Left renal cortex interstitium (tissue), 4 donors: ENCODE measurements at places on chromosomes 3 and 15. TPM values are rescaled to one million over a fixed set of nuclear protein-coding genes. Genes with fewer than 3 reads are reported as not detected.
A peak's percentile ranks its signal among the peaks of the same experiment; 100 is the strongest.

- no peak for DNase-seq
Measured at GRCh38 chr3:177122183-177122856, 75.0 kb downstream of the TBL1XR1 start.

DNA sequence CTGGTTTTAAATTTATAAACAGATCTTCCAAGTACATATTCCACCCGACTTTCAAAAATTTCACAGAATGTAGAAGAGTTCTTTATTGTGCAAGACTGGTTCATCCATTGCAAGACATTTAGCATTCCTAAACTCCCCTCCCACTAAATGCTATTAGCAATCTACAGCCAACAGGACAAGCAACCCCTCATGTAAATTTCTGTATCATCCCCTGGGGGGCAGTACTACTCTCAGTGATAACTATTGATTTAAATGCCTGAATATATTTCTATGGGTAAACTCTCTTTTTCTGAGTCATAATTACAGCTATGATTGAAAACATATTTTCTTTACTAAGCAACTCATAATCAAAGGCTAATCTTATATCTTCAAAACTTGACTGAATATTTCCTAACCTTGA lies 10.7 kb upstream of the SLC15A2 start:
- no peak for DNase-seq

GRCh38 chr15:85607141-85607806 lies 187.5 kb downstream of the KLHL25 start:
- DNase-seq = no peak

ACVR2B gene
- 21.3 TPM for polyA plus RNA-seq

DNA sequence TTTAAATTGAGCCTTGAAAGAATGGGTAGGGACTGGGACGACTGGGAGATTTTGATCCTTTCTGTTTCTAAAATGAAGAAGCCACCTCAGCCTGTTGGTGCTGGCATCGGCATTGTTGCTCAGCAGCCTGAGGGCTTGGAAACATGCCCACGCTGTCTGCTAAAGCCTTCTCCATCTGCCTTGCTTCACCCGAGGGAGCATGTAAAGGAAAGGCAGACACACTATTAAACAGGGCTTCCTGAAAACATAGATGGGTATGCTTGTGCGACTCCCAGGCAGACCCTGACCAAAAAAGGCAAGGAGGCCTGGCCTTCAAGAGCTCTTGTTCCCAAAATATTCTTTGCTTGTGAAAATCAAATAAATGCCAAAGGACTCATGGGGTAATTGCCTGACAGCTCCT lies 84.2 kb upstream of the SLC4A7 start:
- DNase-seq = no peak

CDCP1 gene
- 2.2 TPM for polyA plus RNA-seq

DNA sequence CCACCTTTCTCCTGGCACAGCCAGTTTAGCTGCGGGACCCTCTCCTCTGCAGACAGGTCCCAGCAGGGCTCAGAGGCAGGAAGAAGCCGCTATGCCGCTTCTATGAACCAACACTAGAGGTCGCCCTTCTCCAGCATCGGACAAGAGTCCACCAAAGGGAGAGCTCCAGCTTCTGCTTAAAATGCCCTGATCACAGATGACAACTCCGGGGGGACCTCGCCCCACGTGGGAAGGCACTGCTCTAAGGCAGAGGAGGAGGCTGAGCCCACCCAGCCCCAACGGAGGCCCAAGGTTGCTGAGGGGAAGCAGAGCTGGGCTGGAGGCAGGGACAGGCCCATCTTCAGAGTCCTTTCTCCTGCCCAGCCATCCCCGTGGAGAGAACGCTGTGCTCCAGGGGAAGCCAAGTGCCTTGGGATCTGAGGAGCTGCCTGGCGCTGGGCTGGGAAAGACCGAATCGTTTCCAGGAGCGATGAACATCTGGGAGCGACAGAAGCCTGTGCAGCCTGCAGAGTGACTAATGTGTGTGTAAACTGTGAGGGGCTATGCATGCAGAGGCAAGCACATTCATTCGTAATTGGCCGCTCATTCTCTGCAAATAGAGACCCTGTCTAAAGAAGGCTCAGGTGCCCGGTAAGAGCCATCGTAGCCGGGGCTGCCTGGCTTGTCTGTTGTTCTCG lies 43.5 kb upstream of the BDH1 start:
- peak; percentile 60 for DNase-seq

PTX3 gene
- polyA plus RNA-seq = 5.4 TPM

DNA sequence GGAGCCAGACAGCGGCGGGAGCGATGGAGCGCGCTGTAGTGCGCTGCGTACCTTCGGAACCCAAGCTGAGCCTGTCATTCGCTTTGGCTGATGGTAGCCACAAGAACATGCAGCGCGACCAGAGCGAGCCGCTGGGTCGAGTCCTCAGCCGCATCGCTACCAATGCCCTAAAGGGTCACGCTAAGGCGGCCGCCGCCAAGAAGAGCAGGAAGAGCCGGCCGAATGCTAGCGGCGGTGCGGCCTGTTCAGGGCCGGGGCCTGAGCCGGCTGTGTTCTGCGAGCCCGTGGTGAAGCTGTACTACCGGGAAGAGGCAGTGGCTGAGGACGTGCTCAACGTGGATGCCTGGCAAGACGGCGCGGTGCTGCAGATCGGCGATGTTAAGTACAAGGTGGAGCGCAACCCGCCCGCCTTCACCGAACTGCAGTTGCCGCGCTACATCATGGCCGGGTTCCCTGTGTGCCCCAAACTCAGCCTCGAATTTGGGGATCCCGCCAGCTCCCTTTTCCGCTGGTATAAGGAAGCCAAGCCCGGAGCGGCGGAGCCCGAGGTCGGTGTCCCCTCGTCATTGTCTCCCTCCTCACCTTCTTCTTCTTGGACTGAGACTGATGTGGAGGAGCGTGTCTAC lies 498 bp downstream of the PDE12 start:
- no peak for DNase-seq

UBXN7 gene
- polyA plus RNA-seq = 37.4 TPM

GRCh38 chr15:29101491-29101890 lies 168.1 kb downstream of the NSMCE3 start:
- no peak for DNase-seq

GRK7 gene
- polyA plus RNA-seq = 0.08 TPM

DNA sequence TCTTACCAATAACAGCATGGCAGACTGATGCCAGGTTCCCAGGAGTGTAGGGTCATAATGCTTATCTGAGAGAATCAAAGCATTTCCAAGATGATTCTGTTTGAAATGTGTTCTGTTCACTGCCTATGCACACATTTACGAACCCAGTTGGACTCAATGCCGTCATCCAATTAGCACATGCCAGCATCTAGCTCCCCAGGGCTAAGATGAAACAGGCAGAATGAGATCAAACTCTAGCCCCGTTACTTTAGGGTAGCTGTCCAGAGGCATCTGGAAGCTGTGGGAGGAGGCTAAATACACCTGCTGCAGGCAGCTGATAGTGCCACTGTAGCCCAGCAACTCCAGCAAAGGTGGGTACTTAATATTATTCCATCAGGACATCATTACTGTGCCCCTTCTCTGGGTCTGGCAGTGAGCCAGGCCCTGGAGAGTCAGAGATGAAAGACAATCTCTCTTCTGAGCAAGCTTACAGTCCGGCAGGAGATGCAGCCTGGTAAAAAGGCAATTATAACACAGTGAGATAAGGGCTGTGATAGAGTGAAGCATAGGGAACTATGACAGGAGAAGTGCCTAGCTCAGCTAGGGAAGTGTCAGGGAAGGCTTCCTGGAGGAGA lies 156.4 kb upstream of the PPP2R3A start:
- no peak for DNase-seq

GPR62 gene
- 0.57 TPM for polyA plus RNA-seq

GRCh38 chr15:89799011-89799911 lies 15.4 kb downstream of the ANPEP start:
- no peak for DNase-seq

- DNase-seq = no peak
Measured at GRCh38 chr15:71296315-71296679, 181.0 kb downstream of the THSD4 start.

GRCh38 chr3:70531063-70531657 lies 218.7 kb upstream of the MDFIC2 start:
- no peak for DNase-seq

PAQR5 gene
- 34.0 TPM for polyA plus RNA-seq

GRCh38 chr3:138398791-138399575 lies 35.4 kb upstream of the ESYT3 start:
- no peak for DNase-seq

THRB gene
- 20.3 TPM for polyA plus RNA-seq

FMN1 gene
- 13.7 TPM for polyA plus RNA-seq

GNAT1 gene
- polyA plus RNA-seq = not detected

DNA sequence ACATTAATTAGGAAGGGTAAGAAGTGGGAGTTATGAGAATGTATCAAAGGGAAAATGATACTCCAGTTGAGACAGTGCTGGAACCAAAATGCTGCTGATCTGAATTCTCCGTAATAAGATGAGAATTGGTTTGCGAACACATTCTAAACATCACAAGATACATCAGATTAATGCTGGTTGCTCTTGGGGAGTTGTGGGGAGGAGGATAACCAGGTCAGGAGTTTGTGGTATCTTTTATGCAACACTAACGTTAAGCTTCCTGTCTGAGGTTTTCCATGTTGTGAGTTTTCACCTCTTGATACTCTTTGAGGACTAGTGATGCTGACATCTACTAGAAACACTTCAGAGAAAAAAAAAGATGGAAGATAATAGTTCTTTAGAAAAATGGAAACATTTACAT lies 47.2 kb downstream of the PPARG start:
- no peak for DNase-seq

DNA sequence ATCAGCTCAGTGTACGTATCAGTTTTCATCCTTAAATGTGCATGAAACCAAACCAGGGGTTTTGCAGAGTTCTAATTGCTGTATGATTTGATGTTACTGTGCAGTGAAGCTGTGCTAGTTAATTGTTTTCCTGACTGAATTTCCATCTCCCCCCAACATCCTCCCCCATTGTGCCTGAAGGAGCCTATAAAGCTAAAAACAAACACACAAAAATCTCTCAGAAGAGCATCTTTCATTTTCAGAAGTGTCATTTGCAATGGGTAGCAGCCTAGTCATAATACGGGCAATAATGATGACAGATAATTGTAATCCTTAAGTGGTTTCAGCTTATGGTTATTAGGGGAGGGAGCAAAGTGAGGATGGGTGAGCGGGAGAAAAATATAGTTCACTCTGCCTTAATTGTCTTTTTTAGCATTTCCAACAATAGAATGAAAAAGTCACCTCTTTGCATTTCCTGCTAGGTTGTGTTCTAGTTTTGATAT lies 207.9 kb upstream of the TBL1XR1 start:
- DNase-seq = no peak

KNG1 gene
- polyA plus RNA-seq = 138 TPM

STRIT1 gene
- polyA plus RNA-seq = 2.1 TPM

TMEM202 gene
- polyA plus RNA-seq = not detected

UCN2 gene
- 0.40 TPM for polyA plus RNA-seq

DNA sequence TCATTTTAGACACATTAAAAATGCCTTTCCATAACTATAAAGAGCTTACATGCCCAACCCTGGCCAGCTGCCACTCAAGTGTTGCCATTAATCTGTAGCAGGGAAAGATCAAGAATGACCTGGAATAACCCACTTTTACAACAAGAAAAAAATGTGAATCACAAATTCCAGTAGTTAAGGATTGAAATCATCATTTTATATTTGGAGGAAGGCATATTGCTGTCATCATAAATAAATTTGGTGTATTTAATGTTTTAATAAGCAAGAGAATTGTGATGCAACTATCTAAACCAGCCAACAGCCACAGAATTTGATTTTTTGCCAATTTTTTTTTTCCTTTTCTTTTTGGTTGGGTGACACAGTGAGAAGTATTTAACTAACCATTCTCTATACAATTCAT lies 240.0 kb upstream of the SEMA6D start:
- DNase-seq = no peak

PPP1R14D gene
- polyA plus RNA-seq = 0.81 TPM

DNA sequence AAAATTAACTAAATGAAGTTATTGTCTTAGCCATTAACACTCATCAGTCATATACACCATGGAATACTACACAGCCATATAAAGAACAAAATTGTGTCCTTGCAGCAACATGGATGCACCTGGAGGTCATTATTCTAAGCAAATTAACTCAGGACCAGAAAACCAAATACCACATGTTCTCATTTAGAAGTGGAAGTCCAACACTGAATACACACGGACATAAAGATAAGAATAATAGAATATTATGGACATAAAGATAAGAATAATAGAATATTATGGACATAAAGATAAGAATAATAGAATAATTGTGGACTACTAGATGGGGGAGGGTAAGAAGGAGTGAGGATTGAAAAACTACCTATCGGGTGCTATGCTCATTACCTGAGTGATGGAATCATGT lies 122.3 kb downstream of the CHL1 start:
- no peak for DNase-seq

- no peak for DNase-seq
Measured at GRCh38 chr3:10996345-10997013, 3.9 kb downstream of the SLC6A1 start.

GRCh38 chr15:52139599-52140462 lies 27.3 kb upstream of the BCL2L10 start:
- DNase-seq = peak; percentile 9

DNA sequence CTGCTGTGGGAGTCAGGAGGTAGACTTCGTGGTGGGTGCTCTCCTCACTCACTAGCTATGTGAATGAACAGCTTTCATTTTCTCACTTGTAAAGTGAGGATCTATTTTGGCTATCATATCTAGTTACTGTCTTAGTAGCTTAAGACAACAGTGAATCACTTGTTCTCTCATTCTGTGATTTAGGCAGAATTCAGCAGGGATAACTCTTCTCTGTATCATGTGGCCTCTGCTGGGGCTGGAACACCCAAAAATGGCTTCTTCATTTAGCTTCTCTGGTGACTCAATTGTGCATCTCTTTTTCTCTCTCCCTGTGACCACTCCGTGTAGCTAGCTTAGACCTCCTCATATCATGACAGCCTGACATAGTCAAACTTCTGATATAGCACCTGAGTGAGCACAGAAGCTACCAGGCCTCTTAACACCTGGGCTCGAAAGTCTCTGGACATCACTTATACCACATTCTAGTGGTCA lies 68.4 kb downstream of the BFSP2 start:
- DNase-seq = no peak

GRCh38 chr3:170274641-170275040 lies 52.4 kb downstream of the PRKCI start:
- DNase-seq = no peak

DNA sequence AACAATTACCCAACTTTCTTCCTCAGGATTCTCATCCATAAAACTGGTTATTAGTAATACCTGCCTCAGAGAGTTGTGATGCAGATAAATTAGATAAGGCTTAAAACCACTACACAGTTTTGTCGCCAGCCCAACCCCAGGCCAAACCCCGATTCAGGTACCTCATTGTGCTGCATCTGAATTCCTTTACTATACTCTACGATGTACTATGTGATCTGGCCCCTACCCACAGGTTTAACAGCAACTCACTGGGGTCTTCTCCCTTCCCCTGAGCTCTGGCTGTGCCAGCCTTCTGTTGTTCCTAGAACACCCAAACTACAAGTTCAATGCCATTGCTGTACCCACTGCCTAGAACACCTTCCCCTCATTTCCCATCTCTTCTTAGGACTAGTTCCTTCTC lies 64.6 kb downstream of the MYO5A start:
- no peak for DNase-seq

A4GNT gene
- polyA plus RNA-seq = 2.6 TPM
